ENCODE measurements at places on chromosomes 6 and 20.

GRCh38 chr6:17740559-17741220, 34.0 kb upstream of the NUP153 start:
- no peak for DNase-seq

DNA sequence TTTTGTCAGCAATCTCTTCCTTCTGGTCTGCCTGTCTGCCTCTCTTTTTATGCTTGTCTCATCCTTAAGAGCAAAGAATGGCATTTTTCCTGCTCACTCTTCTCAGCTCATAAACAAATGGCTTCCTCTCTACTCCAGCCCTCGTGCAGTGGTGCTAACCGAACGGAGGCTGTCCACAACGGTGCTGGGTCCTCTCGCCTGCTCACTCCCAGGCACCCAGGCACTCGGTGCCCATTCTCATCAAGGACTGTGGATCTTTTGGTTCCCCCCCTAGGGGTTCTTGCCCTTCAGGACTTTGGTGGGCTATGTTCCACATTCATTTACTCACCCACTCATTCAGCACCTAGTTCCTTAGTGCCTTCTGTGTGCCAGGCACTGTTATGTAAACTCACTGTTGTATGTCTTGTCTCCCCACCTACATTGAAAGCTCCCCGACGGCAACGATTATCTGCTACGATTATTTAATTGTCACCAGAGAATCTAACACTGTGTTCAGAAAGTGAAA, 113.9 kb downstream of the FYN start:
- no peak for DNase-seq

DNA sequence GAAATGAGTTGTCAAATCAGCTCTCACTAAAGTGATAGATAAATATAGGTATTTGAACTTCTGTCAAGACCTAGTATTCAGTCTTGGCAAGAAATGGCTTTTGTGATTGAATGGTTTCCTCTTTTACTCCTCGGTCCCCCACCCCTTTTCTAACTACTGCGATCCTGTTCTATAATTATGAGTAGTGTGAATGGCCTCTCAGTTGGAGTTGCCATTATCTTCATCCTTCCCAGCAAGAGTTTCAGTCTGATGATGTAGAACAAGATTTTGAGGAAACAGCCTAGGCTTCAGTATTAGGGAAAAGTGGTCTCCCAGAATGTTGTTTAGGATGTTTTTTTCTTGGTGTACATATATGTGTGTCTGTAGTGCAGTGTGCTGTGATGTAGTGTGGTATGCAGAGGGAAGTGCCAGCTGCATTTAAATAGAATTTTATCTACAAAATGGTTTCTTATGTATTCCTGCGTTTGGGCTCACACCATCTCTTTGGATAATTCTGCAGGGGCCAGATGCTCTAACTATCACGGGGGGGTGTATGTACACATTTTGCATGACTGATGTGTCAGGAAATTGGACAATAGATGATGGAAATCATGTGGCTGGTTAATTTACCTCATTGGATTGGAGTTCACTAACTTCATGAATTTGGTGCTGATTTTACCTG, 180.1 kb upstream of the MMS22L start:
- no peak for DNase-seq

GRCh38 chr6:34560366-34561226, 4.5 kb upstream of the SPDEF start:
- DNase-seq: no peak

GRCh38 chr20:25372584-25373336, 17.9 kb downstream of the ABHD12 start:
- DNase-seq: no peak

- no peak for DNase-seq
These were observed at the start of gene NOL4L for GRCh38 chr20:32585011-32585585. NOL4L (minus strand) TSS chr20:32585333; CDS start chr20:32584890, 443 bp downstream.

- DNase-seq: no peak
These were observed 21.0 kb downstream of the TCF15 start for GRCh38 chr20:588932-589672.

- no peak for DNase-seq
These were observed 36.4 kb upstream of the KAT14 start for GRCh38 chr20:18101125-18101810.

- DNase-seq: no peak
These were observed 333.8 kb downstream of the TFAP2A start for GRCh38 chr6:10081075-10081474.

GRCh38 chr20:45924391-45925261, 9.9 kb upstream of the PCIF1 start:
- DNase-seq: no peak

GRCh38 chr20:18567739-18568091, 483 bp downstream of the SMIM26 start:
- no peak for DNase-seq

DNA sequence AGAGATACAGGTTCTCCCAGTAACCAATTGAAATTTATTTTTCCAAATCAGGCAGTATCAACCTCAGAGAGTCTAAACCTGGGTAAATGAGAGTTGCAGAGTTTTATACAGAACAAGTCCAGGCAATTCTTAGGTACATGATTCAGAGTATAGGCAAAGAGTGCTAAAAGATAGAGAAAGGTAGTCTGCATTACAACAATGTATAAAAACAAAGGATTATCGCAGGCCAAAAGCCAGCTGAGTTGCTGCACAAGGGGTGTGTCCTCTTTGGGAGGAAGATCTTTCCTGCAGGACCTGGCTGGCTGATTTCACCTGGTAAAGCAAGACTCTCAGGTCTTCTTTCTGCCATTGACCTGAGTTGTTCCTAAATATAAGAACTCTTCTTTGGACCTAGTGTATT, 48.9 kb upstream of the ECHDC1 start:
- no peak for DNase-seq

DNA sequence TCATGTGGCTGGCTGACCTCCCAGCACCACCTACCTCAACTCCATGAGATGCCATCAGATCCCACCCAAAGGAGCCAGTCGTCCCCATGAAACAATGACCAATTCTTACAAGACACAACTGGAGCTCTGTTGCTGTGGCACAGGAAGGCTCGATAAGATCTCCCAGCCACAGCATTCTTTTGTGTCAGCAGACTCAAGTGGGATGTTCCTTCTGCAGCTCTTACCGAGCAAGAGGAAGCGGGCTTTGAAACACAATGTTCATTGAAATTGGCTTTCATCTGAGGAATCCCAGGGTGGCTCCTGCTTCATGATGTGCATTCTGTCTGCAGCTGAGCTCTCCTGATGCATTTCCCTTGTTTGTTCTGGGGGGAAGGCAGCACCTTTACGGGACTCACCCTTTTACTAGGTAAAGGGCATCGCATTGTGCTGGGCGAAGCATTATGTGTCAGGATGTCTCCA, 222.0 kb upstream of the SGK1 start:
- DNase-seq: no peak

DNA sequence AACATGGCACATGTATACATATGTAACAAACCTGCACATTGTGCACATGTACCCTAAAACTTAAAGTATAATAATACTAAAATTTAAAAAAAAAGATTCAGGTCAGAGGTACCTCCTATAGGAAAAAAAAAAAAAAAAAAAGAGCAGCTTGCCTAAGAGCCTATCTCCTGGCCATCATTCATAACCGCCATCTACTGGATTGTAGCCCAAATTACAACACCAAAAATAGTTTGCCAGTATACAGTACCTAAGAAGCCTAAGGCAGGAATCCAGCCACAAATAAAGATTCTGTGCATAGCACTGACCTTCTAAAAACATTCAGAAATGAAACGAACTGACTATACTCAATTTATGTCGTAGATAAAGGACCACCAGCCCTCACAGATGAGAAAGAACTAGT, 438.4 kb upstream of the ADGRB3 start:
- DNase-seq: no peak

DNA sequence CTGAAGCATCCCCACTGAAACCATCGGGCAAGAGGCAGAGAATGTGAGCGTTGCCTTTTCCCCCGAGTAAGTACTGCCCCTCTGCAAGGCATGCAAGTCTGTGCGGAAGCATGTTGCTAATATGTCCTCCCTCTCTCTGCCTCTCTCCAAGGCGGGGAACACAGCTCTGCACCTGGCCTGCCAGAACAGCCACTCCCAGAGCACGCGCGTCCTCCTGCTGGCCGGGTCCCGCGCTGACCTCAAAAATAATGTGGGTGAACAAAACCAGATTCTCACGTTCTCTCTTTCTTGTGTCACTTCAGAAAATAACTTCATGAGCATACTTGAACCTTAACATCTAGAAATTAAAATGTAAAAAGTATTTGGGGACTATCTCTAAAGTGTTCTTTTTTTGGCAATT, 26.4 kb downstream of the LYRM2 start:
- DNase-seq: no peak

DNA sequence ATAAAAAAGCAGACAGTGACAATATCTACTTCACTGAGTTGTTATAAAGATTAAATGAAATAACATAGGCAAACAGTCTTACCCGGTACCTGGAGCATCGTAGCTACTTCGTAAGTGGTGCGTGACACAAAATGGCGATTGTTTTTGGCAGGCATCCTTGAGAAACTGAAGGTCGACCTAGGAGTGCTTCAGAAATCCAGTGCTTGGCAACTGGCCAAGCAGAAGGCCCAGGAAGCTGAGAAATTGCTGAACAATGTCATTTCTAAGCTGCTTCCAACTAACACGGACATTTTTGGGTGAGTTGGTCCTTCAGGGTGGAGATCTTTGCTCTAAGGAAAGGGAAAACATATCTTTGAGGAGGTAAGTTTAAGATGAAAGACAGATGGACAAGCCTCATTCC, 4.8 kb downstream of the BPIFA2 start:
- DNase-seq: no peak

DNA sequence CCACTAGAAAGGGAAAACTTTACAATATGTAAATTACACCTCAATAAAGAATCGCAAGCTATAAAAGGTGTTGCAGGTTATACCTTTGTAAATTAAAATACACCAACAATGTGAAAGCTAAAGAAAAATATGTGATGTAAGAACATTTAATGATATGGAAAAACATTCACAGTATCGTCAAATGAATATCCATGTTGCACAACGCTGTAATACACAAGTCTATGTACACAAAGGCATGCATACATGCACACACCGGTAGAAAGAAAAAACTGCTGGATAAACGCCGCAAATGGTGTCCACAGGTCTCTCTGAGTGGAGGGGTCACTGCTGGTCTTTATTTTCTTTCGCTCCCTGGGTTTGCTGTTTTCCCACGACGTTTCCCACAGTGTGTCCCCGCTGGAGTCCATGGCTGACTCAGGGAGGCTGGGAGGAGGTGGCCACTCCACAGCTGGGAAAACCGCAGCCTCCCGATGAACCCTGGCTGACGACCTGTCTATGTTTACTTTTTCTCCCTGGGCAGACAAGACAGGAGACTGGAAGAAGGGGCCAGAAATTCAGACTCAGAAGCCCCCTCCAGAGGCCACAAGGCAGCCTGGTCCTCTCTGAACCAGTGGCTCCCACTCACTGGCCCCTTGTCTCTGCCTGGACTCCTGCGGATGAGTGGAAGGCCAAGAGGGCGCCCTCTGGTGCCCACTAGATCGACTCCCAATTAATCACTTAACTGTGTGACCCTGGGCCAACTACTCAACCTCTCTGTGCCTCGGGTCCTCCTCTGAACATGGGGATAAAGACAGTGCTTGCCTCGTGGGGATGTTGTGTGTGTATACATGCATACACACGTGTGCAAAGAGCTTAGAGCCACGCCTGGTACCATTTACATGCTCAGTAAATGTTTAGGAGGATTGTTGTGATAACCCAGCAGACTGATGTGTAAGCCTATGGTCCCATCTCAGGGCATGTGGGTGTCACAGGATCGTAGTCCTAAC, 12.8 kb upstream of the BPI start:
- DNase-seq: no peak

DNA sequence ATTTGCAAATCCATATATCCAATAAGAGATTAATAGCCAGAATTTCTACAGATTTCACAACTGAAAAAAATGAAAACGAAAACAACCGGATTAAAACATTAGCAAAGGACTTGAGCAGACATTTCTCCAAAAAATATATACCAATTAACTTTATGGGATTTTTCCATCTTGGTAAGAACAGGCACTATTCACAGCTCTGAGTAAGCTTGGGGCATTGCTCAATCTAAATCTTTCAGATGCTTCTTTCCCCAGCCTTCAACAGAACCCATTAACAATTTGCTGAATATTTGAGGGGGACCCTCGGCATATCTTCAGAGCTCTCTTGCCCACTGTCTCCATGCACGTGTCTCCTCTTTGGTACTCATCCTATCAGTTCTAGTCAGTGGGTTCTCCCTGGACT, 111.7 kb upstream of the CD93 start:
- DNase-seq: no peak

DNA sequence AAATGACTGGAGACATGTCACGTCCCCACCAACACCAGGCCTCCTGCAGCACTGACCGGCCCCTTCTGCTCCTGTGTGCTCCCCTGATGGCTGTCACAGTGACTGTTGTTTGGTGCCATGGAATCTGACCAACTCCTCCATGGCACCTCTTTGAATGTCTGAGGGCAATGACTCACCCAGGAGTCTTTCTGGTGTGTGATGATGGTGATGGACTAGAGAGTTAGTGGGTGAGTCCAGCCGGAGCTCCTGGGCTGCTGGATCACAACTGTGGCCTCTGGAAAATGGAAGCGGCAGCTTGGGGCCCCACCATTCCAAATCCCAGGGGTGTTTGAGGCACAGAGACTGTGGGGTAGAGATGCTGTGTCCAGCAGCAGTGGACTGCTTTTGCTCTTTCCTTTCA, 133.3 kb downstream of the TFAP2C start:
- no peak for DNase-seq

GRCh38 chr6:123655521-123656306, 19.0 kb upstream of the TRDN start:
- no peak for DNase-seq

DNA sequence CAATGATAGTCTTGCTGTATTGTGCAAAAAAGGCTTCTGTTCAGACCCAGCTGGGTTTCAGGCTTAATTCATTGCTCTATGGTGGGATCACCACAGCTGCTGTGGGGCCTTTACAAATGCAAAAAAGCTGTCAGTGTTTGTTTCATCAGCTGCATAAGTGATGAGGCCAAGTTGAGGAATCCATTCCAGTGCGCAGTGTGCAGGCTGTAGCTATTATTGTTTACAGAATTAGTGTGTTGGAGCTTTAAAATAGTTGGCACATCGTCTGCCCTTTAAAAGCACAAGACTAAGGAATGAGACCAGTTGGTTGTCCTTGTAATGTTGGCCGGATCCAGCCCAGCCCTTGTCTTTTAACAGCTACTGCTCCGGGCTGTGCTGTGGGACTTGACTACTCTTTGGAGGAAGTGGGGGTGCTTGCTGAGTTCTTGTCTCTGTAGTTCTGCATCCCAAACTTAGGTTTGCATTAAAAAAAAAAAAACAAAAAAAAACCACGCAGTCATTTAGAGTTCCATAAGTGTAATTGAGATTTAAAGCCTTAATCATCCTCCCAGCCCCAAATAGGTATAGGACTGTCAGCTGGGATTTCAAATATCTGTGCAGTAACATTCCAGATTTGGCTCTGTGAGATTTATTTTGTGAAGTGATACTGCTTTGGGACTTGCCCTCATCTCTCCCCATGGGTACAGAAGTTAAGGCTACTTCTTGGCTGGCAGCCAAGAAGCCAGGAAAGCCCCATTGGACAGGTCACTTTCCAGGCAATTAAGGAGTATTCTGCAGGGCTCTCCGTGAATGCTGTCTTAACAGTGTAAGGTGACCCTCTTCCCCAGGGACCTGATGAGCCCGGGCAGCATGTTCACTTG, 19.3 kb downstream of the JARID2 start:
- no peak for DNase-seq

GRCh38 chr6:159693128-159693893, at the start of gene SOD2:
SOD2 (minus strand) TSS chr6:159693241; CDS start chr6:159693167, 74 bp downstream.
- DNase-seq: peak; percentile 61

- DNase-seq: no peak
These were observed 26.3 kb downstream of the SLC13A3 start for GRCh38 chr20:46624946-46625345.

All from stimulated activated CD8-positive, alpha-beta memory T cell treated with anti-CD3 and anti-CD28 coated beads, Interleukin-2, amount 100 ng/mL, for 1 hour (primary cell).